ENCODE measurements at places on chromosomes 6 and 20. TPM values are rescaled to one million over a fixed set of nuclear protein-coding genes. Genes with fewer than 3 reads are reported as not detected.

The SLC25A27 gene
- not detected for polyA plus RNA-seq

The NHSL1 gene
- polyA plus RNA-seq = not detected

The ZSCAN23 gene
- not detected for polyA plus RNA-seq

The PHACTR3 gene
- not detected for polyA plus RNA-seq

The ANKRD66 gene
- not detected for polyA plus RNA-seq

The GHRH gene
- polyA plus RNA-seq = not detected

The BHLHE23 gene
- not detected for polyA plus RNA-seq

The PKIB gene
- not detected for polyA plus RNA-seq

The OGFRL1 gene
- 17.0 TPM for polyA plus RNA-seq

GRCh38 chr6:27617700-27618689 is 145.1 kb upstream of the ZNF184 start:
- no peak for DNase-seq
- peaks cover 10% of the 10 kb centered on the region for H3K4me1 ChIP-seq
- peaks cover 5% of the 10 kb centered on the region for H3K36me3 ChIP-seq
- H3K27ac ChIP-seq = no peak overlapping the region
- no peak overlapping the region for H3K4me3 ChIP-seq
- peaks cover 61% of the 10 kb centered on the region for H3K27me3 ChIP-seq

- no peaks in the 10 kb centered on the region for H3K4me1 ChIP-seq
- H3K4me3 ChIP-seq = no peak overlapping the region
- H3K36me3 ChIP-seq = no peaks in the 10 kb centered on the region
- H3K27me3 ChIP-seq = peaks cover 47% of the 10 kb centered on the region
- H3K27ac ChIP-seq = peak overlapping the region; percentile 40
Observed at GRCh38 chr6:150252714-150253444, 110.0 kb downstream of the PPP1R14C start.

DNA sequence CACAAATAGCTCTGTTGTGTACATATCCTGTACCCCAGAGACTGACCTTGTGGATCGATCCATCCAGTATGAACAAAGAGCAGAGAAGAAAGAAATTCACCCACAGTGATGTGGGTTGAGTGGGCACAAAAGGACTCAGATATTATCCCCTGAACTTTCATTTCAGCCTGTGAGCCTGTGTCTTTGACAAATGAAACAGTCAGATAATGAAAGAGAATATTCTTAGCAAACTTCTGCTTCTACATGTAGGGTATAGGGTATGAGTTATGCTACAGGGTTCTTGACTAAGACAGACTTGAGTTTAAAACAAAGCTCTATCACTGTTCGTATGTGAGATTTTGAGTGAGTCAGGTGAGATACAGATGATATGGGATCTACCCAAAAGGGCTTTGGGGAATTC is 359.7 kb downstream of the MAFB start:
- H3K4me1 ChIP-seq = no peaks in the 10 kb centered on the region
- H3K36me3 ChIP-seq = no peaks in the 10 kb centered on the region
- no peaks in the 10 kb centered on the region for H3K27me3 ChIP-seq
- no peak overlapping the region for H3K4me3 ChIP-seq
- H3K27ac ChIP-seq = no peak overlapping the region

DNA sequence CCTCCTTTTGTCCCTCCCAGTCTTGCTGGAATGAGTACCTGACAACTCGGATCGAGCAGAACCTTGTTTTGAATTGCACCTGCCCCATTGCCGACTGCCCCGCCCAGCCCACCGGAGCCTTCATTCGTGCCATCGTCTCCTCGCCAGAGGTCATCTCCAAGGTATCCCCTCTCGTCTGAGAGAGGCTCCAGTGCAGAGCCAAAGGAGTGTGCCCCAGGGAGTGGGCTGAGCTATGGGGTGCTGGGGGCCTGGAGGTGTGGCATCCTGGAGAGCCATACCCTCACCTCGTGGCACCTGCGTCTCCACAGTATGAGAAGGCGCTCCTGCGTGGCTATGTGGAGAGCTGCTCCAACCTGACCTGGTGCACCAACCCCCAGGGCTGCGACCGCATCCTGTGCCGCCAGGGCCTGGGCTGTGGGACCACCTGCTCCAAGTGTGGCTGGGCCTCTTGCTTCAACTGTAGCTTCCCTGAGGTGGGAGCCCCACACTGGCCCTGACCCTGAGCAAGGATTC is 8.8 kb downstream of the DNPH1 start:
- DNase-seq = no peak
- H3K4me1 ChIP-seq = peaks cover 28% of the 10 kb centered on the region
- H3K27ac ChIP-seq = peak overlapping the region; percentile 87
- no peaks in the 10 kb centered on the region for H3K27me3 ChIP-seq
- H3K4me3 ChIP-seq = no peak overlapping the region

- H3K27ac ChIP-seq = peak overlapping the region; percentile 96
- DNase-seq = no peak
- peak overlapping the region; percentile 75 for H3K4me3 ChIP-seq
- peaks cover 28% of the 10 kb centered on the region for H3K36me3 ChIP-seq
- no peaks in the 10 kb centered on the region for H3K27me3 ChIP-seq
- peaks cover 69% of the 10 kb centered on the region for H3K4me1 ChIP-seq
Observed at GRCh38 chr6:90178384-90178855, 118.2 kb downstream of the BACH2 start.

DNA sequence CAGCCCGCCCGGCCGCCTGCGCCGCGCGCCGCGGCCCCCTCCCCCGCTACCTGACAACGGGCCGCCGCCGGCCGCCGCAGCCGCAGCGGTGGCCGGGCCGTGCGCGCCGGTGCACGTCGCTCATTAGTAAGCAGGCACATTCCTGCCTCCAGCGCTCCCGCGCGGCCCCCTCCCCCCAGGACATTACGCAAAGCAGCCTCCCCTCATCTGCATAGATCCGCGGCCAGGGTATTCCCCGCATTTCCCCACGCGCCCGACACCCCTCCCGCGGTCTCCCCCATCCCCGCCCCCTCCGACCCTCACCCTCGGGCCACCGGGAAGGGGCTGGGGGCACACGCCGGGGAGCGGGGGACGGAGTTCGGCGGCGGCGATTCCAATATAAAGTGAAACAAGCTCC is at the start of gene HIVEP2:
Gene HIVEP2, minus strand, starts transcription at position 128 of the 397 bp plus-strand sequence. CDS start 170,438 bp downstream, outside the sequence.
- H3K4me1 ChIP-seq = peaks cover 31% of the 10 kb centered on the region
- H3K4me3 ChIP-seq = peak within 1 kb of the TSS; percentile 99
- H3K27ac ChIP-seq = peak within 1 kb of the TSS; percentile 100
- DNase-seq = peak; percentile 82
- no peaks in the 10 kb centered on the region for H3K36me3 ChIP-seq
- H3K27me3 ChIP-seq = no peaks in the 10 kb centered on the region

DNA sequence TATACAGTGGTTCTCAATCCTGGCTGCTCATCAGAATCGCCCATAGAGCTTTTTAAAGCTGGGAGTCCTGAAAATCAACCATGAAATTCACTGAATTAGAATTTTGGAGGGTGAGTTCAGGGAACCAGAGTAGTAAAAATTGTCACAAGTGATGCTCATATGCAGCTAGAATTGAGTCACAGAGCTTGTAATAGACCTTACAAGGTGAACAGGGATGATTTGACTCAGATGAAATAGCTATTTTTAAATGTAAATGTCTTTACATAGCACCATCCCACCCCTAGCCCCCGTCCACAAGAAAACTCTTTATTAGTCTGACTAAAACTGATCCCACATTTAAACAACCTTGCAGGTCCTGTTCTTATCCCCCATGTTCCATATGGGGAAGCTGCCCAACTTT is 531.7 kb downstream of the LMBRD1 start:
- H3K27ac ChIP-seq = no peak overlapping the region
- no peak for DNase-seq
- H3K4me3 ChIP-seq = no peak overlapping the region
- H3K4me1 ChIP-seq = no peaks in the 10 kb centered on the region

GRCh38 chr20:34069341-34070078 is 42.5 kb downstream of the EIF2S2 start:
- peak; percentile 42 for DNase-seq
- no peaks in the 10 kb centered on the region for H3K36me3 ChIP-seq
- peaks cover 39% of the 10 kb centered on the region for H3K4me1 ChIP-seq
- no peak overlapping the region for H3K4me3 ChIP-seq
- no peak overlapping the region for H3K27ac ChIP-seq
- H3K27me3 ChIP-seq = no peaks in the 10 kb centered on the region

DNA sequence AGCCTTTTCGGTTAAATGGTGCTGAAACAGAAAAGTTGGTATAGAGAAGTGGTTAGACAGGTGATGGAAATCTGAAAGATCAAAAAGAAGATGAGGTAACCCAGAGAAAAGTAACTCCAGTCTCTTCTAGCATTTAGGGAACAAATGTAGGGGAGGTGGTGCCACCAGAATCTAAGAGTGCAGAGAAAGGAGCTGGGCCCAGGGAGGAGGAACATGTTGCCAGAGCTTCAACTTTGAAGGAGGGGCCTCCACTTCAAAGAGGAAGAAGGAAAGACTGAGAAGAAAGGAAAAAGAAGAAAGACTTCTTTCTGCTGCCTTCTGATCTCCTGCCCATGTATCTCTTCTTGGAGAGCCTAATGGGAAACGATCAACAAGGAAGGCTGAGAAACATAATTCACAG is 23.5 kb upstream of the ATRN start:
- H3K4me1 ChIP-seq = no peaks in the 10 kb centered on the region
- H3K4me3 ChIP-seq = no peak overlapping the region
- no peak overlapping the region for H3K27ac ChIP-seq
- H3K36me3 ChIP-seq = no peaks in the 10 kb centered on the region

DNA sequence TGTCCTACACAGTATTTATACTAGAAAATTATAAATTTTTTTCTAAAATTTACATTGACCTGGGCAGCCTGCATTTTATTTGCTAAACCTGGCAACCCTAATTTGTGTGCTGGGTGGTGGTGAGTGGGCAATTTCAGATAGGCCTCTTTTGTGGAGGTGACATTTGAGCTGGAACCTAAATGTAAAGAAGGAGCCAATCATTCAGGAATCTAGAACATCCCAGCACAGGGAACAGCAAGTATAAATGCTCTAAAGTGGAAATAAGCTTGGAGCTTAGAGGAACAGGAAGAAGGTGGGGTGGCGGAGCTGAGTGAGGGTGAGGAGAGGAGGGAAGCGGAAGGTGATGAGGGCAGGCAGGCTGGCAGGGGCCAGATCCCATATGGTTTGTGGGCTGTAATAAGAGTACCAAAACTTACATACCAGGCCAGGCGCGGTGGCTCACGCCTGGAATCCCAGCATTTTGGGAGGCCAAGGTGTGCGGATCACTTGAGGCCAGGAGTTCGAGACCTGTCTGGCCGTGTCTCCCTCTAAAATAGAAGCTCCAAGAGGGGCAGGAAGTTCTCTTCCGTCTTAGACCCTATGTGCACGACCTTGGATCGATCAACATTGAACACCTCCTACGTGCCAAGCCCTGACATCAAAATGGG is 549 bp upstream of the CSE1L start:
- DNase-seq = no peak
- peaks cover 32% of the 10 kb centered on the region for H3K4me1 ChIP-seq
- H3K27me3 ChIP-seq = no peaks in the 10 kb centered on the region
- H3K36me3 ChIP-seq = no peaks in the 10 kb centered on the region
- peak overlapping the region; percentile 100 for H3K4me3 ChIP-seq
- H3K27ac ChIP-seq = peak overlapping the region; percentile 95
